ENCODE measurements at places on chromosomes 13 and 19.

- DNase-seq, result no peak
These were observed 17.6 kb downstream of the ZNF296 start for GRCh38 chr19:45058622-45059159.

GRCh38 chr13:38661010-38661675 lies 25.7 kb upstream of the FREM2 start:
- no peak for DNase-seq

DNA sequence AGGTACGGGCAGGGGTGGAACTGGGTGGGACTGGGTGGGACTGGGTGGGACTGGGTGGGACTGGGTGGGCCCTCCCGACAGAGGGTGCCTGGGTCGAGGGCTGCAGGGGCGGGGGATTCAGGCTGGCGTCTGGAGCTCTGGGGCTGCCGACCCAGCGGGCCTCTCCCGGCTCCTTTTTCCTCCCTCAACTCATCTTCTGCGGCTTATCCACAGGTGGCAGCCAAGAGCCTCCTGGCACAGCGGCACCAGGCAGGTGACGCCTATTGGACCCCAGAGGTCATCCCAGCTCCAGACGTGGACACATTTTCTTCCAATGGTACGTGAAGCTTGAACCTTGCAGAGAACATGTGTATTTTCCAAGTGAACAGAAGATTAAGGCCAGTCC lies 533 bp downstream of the ZNF544 start:
- peak; percentile 58 for DNase-seq

- no peak for DNase-seq
These were observed 44.2 kb downstream of the CLDN10 start for GRCh38 chr13:95596701-95597100.

GRCh38 chr19:1854542-1855039 lies 6.3 kb upstream of the REXO1 start:
- DNase-seq, result no peak

- DNase-seq, result no peak
These were observed 108.2 kb downstream of the SHISA2 start for GRCh38 chr13:25943658-25944057.

DNA sequence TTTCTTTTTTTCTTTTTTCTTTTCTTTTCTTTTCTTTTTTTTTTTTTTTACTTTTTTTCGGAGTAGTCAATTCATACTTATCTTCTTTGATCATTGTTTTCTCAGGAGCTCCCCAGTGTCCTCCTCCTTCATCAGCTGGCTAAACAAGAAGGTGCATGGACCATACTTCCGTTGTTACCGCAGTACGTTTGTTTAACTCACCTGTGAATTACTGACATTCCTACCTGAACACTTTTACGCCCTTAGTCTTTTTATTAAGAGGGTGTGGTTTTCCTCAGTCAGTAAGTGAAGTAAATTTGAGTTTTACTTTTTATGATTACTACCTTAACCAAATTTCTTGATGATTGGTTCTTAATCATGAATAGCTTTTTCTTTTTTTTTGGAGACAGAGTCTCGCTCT lies 47.1 kb downstream of the B3GLCT start:
- DNase-seq, result no peak

DNA sequence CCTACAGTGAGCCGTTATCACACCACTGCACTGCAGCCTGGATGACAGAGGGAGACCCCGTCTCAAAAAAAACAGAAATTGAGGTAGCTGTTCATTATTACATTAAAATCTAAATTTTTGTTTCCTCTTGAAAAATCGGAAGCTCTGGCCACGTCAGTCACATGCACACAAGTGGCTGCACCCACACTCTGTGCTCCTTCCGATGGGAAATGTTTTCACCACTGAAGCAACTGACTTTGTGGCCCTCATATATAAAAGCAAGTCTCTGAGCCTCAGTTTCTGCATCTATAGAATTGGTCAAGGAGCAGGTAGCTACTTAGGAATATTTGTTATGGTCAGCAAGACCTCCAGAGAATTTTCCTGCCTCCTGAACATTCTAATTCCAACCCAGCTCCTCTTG lies 4.5 kb downstream of the LRRC25 start:
- DNase-seq, result no peak

DNA sequence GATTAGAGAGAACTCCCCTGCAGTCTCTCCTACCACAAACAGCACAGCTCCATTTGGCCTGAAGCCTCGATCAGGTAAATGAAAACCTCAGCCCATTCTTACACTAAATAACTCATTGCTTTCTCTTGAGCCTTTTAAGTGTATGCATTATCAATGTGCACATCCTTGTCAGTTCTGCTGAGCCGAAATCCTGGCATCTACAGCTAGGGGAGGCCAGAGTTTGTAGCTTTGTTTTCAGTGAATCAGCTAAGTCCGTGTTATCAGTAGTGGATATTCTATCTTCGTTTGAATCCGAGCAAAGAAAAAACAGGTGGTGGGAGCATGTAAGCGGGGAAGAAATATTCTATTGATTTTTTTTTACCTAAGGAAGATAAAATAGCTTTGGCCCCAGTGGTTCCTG lies 84.4 kb downstream of the ESD start:
- DNase-seq, result no peak

- DNase-seq, result no peak
These were observed 1.1 kb downstream of the COX6B2 start for GRCh38 chr19:55353356-55353802.

GRCh38 chr19:11560404-11561051 lies 1.5 kb upstream of the ELOF1 start:
- DNase-seq, result peak; percentile 50
